Activated T-cell treated with anti-CD3 and anti-CD28 coated beads for 1 hour (primary cell): ENCODE measurements at places on chromosomes 2 and 18.

GRCh38 chr2:101080211-101081068, 70.7 kb downstream of the TBC1D8 start:
- DNase-seq = no peak

DNA sequence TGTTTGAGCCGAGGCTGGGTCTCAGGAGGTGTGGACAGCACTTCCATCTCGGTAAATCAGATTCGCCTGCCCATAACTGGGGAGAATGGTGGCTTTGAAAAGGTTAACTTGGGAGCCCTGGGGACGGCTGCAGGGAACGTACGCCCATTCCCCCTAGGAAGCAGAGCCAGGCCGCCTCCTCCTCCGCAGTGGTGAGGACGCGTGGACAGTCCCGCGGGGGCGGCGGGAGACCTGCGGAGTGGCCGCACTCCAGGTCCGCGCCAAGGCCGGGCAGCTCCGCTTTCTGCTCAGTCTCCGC, 845 bp upstream of the MYCN start:
- DNase-seq = no peak

DNA sequence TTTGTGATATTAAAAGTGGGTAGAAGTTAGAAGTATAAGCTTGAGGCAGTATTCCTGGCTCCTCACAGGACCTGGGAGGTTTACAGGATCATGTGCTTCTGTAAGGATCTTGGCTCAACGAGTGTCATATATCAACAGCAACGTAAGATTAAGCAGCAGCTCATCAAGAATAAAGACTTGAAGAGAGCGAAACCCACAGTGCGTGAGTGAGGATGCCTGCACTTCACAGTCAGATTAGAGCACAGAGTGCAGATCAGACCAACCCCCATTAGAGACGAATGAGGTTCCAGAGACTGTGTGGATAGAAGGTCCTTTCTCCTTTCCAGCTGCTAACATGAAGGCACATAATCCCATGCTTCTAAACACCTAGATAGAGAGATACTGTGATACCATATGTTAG, 1656.7 kb upstream of the NXPH2 start:
- no peak for DNase-seq

- DNase-seq = no peak
These were observed 3.5 kb downstream of the NCKAP1 start for GRCh38 chr2:183034806-183035205.

GRCh38 chr2:226828191-226828590, 7.7 kb upstream of the RHBDD1 start:
- DNase-seq = no peak

GRCh38 chr2:27262379-27263286, at the start of gene SLC30A3:
SLC30A3 (minus strand) TSS chr2:27263047; CDS start chr2:27262906, 141 bp downstream.
- DNase-seq = peak; percentile 59

DNA sequence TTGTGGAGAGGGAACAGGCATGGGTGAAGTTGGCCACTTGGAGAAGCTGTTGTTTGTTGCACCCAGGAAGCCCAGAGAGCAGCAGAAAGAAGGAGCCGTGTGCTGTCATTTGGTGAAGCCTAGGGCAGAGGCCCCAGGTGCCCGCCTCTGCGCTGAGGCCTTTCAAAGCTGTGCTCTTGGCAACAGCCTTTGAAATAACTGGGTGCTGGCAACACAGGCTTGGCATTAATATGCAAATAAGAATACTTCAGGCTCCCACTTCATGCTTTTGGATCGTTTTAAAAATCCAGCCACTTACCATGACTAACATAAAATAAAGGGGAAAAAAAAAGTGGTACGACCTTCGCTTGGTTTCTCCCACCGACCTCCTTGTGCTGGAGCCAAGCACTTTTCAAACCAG, 41.1 kb downstream of the DHRS9 start:
- DNase-seq = no peak

DNA sequence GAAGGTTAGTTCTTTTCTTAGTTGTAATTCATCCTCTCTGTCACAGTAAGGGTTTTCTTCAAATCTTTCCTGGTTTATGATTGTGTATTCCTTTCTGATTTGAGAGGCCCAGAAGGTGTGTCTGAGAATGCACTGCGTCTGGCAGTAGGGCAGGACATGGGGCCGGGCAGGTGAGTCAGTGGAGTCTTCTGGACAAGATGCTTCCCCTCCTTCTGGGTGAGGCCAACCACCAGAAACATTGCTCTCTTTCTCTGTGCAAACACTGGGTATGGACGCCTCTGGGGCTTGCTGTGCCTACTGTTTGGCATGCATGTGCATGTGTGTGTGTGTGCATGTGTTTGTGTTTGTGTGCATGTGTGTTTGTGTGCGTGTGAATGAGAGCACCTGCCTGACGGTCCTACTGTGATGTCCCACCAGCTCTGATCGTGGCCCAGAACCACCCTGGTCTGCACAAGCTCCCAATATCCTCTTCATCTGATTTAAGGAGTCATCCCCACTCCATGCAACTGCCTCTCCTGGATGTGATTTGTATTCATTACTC, 93.2 kb upstream of the DLX2 start:
- DNase-seq = no peak
